ENCODE measurements at places on chromosomes 13 and 19.

DNA sequence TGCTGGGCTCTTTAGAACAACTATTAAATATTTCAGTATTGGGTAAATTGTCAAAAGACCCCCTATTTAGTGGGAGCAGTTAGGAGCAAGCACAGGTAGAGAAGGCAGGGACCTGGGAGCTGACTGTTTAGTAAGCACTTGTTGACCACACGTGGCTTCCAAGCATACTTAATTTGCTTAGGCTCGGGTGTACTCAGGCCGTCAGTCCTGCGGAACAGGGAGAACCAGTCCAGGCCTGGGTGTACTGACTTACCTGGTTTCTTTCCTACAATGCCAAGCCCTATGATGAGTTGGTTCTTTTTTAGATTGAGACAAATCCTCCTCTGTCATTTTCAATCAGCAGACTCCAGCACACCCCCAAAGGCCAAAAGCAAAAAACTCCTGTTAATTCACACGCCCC lies 90.0 kb downstream of the WDFY2 start:
- DNase-seq, result no peak

DNA sequence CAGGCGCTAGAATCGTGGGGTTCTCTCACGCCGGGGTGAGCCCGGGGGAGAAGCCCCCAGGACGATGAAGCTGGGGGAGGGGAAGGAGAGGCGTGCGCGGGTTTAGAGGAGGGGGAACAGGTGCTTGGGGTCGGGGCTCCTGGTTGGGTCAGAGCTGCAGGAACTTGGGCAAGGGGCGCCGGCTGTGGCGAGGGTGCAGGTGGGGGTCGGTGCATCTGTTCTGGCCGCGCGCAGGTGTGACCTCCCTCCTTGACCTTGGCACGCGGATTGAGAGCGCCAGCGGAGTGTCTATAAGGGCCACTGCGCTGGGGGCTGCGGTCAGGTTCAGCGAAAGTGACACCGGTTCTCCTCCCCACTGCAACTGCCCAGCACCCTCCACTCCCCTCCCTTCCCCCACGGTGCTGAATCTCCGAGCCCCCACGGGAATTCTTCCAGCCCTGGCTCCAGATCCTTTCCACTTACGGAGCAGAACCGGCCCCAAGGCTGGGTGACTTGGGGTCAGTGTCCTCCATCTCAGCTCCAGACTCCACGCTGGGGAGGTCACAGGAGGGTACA lies 618 bp downstream of the TMEM38A start:
- DNase-seq, result no peak

DNA sequence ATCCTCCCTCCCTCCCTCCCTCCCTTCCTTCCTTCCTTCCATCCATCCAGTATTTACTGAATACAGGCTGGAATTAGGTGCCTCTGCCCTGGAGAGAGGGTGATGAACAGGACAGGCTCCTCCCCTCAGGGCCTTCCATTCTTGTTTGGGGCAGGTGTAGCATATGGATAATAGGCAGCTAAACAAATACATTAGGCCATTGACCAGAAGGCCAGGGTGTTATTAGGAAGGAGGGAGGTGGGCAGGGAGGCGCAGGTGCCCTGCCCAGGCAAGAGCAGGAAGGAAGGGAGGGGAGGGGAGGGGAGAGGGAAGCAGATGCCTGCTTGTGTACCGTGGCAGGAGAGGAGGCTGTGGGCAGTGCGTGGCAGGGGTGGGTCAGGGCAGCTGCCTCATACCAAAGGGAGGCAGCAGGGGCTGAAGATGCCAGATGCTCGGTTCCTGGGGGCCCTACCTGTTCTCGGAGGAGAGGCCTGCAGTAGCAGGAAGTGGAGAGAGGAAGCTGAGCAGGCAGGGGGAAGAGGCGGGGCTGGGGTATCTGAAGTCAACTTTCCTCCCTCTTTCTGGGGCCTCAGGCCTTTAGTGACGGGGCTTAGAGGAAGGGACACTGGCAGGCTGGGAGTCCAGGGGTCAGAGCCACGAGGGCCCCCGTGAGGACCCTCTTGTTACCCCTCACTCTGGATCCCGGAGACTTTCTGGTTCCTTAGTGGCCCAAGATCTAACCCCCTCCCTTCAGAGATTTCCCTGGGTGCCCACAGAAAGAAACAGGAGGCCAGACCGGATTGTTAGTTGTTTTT lies at the start of gene RINL:
RINL (minus strand) TSS at position 495 of the 794 bp plus-strand sequence. CDS start 1,533 bp downstream, outside the sequence.
- peak; percentile 43 for DNase-seq

DNA sequence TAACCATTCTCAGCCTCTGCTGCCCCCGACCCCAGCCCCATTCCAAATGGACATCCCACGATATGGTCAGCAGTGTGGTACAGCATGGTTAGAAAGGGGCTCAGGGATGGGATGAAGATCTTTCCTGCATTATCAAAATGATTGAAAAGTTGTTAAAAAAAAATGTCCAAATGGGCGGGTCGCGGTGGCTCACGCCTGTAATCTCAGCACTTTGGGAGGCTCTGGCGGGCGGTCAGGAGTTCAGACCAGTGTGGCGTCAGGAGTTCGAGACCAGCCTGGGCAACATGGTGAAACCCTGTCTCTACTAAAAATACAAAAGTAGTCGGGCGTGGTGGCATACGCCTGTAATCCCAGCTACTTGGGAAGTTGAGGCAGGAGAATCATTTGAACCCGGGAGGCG lies 54.3 kb upstream of the ZNF254 start:
- no peak for DNase-seq

GRCh38 chr19:11324079-11324661 lies 15.3 kb downstream of the RAB3D start:
- no peak for DNase-seq

DNA sequence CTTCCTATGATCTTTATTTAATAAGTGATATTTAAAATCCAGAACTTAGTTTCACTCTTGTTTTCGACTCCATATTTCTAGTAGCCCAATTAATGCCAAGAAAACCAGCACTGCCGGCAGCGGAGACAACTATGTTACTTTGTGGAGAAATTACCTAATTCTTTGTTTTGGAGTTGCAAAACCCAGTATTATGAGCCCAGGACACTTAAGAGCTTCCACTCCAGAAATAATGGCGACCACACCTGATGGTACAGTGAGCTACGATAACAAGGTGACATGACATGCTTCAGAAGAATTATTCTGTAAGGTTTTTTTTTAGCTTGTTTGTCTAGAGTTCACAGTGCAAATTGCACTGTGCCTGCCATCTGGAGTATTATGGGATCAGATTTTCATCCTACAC lies 136.4 kb downstream of the ZAR1L start:
- no peak for DNase-seq

DNA sequence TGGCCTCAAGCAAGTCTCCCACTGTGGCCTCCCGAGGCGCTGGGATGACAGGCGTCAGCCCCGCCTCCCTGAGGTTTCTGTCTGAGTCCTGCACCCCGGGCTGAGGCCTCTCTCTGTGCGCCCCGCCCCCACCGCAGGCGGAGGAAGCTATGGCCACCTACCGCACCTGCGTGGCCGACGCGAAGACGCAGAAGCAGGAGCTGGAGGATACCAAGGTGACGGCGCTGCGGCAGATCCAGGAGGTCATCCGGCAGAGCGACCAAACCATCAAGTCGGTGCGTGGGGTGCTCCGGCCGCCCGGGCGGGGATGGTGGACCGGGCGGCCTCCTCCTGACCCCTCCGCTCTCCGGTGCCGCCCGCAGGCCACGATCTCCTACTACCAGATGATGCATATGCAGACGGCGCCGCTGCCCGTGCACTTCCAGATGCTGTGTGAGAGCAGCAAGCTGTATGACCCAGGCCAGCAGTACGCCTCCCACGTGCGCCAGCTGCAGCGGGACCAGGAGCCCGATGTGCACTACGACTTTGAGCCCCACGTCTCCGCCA lies 12.7 kb downstream of the ARHGAP45 start:
- DNase-seq, result no peak

DNA sequence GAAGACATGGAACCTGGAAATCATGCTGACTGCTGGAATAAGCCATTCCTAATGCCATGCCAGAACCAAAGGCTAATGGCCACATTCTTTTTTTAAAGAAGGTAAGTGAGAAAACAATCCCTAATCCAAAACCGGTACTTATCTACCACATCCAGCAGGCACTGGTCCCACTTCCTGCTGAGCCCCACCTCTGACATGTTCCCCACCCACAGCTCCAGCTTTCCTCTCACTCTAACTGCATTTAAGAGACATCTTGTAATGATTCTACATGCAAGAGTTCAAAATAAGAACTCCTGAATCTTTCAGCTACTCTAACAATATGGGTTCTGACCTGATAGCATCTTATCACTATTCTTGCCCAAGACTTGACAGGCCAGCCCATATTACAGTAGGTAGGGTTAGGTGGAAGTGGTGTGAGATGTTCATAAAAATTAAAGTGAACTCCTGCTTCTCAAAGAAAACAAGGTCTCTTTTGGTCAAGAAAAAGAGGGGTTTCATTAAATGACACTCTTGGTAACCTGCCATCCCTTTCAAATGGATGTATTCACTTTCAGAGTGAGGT lies 41.9 kb downstream of the N4BP2L2 start:
- DNase-seq, result no peak

DNA sequence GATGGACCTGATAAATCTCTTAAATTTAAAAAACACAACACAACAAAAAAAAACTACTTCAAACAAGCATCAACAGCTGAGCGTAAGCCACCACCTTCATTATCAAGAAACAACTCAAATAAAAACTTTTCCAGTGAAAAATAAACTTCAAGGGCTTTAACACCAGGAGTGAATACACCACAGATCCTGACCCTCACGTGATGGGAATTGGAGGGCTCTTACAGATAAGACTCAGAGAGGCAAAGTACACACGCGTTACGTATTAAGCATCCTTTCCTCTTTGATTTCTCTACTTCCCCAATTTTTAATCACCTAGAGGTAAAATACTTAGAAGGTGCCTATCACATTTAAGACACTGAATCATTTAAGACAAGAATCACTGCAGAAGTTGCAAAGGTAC lies 573 bp upstream of the STARD13 start:
- DNase-seq, result no peak

GRCh38 chr13:40681341-40682146 lies 15.1 kb upstream of the FOXO1 start:
- no peak for DNase-seq

- peak; percentile 45 for DNase-seq
These were observed 37.4 kb downstream of the SCGB2B2 start for GRCh38 chr19:34639491-34640085.

GRCh38 chr19:28456252-28456651 lies 756.7 kb downstream of the UQCRFS1 start:
- DNase-seq, result no peak

- DNase-seq, result no peak
These were observed 58.8 kb downstream of the GGACT start for GRCh38 chr13:100529666-100530377.

GRCh38 chr19:11447347-11448262 lies 12.2 kb downstream of the PRKCSH start:
- DNase-seq, result no peak

DNA sequence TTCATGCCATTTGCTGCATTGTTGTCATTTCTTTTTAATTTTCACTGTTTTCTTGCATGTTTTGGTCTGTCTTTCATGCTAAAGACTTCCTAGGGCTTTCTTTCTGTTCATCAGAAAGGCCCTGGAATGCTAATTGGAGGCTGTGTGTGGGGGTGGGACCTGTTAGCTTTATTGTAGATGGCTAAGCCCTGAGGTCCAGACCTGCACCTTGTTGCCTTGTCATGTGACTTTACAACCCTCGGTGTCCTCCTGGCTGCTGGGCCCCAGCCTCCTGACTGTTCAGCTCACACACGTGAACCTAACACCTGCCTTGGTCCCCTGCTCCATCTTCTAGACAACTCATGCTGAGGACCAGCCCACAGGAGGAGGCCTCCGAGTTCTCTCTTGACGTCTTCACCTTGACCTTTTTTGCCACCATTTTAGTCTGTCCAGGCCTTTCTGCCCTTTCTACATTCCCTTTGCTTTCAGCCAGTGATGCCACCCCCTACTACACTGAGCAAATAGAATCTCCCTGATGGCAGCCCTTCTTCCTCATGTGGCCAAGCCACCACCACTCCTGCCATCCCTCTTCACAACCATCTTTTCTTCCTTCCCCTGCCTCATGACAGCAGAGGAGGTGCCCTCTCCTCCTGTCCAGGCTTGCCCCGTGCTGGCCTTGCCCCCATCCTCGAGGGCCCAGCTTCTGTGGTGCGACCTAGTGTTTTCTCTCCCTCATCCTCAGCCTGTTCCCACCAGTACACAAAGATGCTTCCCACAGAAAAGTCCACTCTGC lies 41.4 kb upstream of the GPI start:
- no peak for DNase-seq
